ENCODE measurements at places on chromosomes 7 and 10.

GRCh38 chr10:21065621-21066248 lies 168.6 kb upstream of the NEBL start:
- no peak for DNase-seq

DNA sequence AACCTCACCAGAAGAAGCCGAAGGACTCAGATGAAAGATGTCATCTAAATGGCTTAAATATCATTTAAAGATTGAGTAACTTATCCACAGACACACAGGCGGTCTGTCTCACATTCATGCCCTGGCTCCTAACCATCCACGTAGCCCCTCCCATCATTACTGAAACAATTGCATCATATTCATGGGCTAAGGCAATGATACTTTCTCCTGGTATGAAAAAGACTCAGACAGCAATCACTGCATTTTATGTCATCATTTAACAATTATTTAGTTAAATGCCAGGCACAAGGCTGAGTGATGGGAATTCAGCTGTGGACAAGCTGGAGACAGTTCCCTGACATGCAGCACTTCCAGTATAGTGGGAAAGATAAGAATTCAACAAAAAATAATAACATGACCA lies 11.2 kb upstream of the TECTB start:
- no peak for DNase-seq

DNA sequence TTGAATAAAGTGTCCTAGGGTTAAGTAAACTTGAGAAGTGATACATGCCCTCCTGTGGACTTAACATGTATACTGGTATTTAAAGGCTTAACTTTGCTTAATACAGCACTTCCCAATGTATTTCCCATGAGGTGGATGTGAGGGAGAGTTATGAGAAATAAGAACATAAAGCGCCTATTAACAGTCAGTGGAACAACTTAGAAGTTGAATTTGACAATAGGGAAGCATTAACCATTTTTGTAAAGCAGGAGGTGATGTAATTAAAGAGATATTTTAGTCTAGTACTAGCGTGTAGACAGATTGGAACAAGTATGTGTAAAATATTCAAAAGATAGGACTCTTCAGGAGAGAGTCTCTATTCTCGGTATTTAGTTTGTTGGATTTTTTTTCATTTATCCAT lies 322.4 kb downstream of the GPR158 start:
- no peak for DNase-seq

- DNase-seq, result no peak
These were observed 60.0 kb downstream of the LYZL1 start for GRCh38 chr10:29348836-29349235.

GRCh38 chr7:150374472-150374871 lies 4.7 kb upstream of the ZNF775 start:
- no peak for DNase-seq

GRCh38 chr7:66617295-66617694 lies 11.4 kb upstream of the KCTD7 start:
- no peak for DNase-seq

DNA sequence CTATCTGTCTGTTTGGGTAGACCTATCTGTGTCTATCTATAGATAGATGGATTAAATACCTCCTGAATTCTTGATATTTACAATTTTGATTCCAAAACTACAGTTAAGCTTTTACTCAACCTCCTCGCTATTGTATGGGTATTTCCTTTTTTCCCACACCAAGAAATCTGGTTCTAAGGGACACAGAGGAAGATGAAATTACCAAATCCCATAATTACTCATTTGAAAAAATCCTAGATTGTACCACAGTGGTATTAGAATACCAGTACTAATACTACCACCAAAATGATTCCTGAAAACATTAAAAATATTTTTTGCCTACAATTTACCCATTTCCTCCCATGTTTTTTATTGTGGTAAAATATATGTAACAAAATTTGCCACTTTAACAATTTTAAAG lies 53.2 kb downstream of the LRGUK start:
- DNase-seq, result no peak

Measured in GM12892 (cell line).